Activated CD8-positive, alpha-beta T cell treated with anti-CD3 and anti-CD28 coated beads, Interleukin-2, amount 10 ng/mL, durations not matched to agents 7 days and 5 days (primary cell): ENCODE measurements at places on chromosomes 12 and 14. TPM values are rescaled to one million over a fixed set of nuclear protein-coding genes. Genes with fewer than 3 reads are reported as not detected.

PLEKHG7 gene
- total RNA-seq: not detected

RTL1 gene
- not detected for total RNA-seq

HOXC11 gene
- not detected for total RNA-seq

TC2N gene
- total RNA-seq: 119 TPM

KRT6C gene
- total RNA-seq: not detected

TTC7B gene
- total RNA-seq: 6.8 TPM

SLC35F4 gene
- not detected for total RNA-seq

FAM181A gene
- total RNA-seq: not detected

KLRC1 gene
- 4.9 TPM for total RNA-seq

TTC9 gene
- total RNA-seq: 13.9 TPM

GPHN gene
- total RNA-seq: 14.4 TPM

SERPINA9 gene
- total RNA-seq: not detected

STAC3 gene
- total RNA-seq: 7.5 TPM

DNA sequence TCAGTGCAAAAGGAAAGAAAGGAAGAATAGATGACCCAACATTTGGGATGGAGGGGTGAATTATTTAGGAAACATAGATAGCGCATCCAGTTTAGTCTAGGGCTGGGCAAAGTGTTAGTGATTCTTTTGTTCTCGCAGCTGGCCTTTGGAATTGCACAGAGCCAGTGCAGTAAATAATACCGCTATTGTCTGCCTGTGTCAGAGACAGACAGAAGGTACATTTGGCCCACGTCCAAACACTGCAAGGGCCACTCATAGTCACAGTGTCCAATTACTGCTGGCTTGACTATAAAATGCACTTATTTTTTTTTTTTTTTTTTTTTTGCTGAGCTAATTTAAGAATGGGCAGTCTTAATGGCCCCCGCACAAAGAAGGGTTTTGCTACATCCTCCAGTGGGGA lies 638.6 kb downstream of the BCL11B start:
- DNase-seq: no peak

- DNase-seq: no peak
These were observed 23.9 kb downstream of the FERMT2 start for GRCh38 chr14:52926953-52927352.

DNA sequence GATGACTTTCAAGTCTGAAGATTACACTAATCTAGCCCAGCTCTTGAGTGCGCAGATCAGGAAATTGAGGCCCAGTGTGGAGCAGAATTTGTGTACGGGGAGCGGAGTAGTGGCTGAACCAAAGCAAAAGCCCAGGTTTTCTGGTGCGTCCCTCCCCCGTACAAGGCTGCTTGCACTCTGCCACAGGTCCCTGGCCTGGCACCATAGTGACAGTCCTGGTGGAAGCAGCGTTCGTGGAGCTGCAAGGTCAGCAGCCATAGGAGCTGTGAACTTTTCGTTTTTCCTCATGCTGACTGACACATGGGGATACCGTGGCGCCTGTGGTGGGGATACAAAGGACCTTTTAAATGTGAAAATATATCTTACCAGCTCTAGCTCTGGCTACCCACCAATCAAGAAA lies 1.7 kb downstream of the EVL start:
- DNase-seq: peak; percentile 49

DNA sequence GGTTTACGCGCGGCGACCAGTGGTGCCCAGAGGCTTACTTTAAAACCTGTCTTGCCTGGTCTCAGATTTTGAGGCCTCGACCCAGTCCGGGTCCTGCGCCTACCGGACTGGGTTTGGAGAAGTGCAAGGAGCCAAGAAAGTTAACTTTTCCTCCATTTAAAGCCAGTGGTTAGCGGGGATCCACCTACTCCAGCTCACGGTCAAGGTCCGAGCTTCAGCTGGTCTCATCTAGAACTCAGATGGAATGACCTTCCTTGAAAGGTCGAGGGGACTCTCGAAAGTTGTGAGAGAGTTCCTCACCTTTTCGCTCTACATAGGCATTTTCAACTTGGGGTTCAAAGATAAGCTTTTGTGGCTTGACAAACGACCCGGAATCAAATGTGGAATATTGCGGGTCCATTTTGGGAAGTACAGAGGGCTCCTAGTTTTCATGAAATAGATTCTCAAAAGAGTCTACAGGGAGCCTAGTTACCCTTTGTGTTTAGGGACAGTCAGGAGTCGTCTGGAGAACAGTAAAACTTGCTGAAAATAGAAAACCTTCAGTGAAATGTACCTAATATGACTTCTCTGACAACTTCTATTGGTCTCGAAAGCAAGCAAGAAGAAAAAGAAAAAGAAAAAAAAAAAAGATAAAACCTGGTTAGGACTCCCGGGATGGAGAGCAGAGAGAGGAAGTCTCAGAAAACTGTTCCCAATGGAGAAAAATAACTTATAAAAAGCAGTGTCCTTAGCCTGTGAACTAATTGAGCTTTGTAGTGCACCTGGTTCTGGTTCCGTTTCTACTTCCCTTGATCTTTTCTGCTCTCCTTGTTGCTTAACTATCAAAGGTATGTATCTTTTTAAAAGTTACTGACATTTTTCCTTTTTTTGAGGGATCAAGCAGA lies 1.4 kb downstream of the KCNMB4 start:
- no peak for DNase-seq

DNA sequence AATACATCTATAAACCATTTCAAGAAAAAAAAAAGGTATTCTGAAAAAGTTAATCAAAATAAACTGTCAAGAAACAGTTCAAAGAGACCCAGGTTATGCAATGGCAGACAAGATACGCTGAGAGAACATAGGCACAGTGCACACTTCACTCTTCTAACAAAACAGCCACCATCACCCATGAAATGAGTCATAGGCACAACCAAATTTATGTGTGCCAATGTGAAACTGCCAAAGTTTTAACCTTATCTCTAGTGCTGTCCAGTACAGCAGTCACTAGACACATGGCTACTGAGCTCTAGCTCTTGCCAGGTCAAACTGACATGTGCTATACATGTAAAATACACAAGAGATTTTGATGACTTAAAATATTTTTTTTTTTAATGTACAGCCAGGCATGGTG lies 1.4 kb downstream of the CEP128 start:
- no peak for DNase-seq

GRCh38 chr14:31717294-31718085 lies 156.3 kb downstream of the NUBPL start:
- DNase-seq: no peak

GRCh38 chr12:737122-737739 lies 15.1 kb upstream of the WNK1 start:
- no peak for DNase-seq

GRCh38 chr14:57060276-57060955 lies 208.3 kb downstream of the EXOC5 start:
- DNase-seq: no peak

GRCh38 chr12:109870648-109871047 lies 9.7 kb downstream of the GLTP start:
- no peak for DNase-seq

DNA sequence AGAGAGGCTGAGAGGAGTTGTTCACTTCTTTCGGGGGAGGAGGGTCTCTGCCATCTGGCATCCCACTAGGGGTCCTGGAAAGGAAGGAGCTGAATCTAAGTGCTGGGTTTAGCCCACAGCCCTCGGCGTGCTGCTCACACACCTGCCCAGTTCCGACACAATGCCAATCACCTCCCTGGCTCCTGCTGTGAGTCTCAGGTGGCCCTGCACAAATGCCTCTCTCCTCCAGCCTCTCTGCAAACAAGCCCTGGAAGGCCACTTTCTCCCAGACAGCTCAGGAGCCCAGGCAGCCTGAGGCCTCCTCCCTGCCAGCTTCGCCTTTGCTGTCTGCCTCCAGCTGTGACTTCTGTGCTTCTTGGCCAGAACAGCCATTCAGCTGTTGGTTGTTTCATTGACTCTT lies 51.2 kb downstream of the SMIM41 start:
- no peak for DNase-seq

DNA sequence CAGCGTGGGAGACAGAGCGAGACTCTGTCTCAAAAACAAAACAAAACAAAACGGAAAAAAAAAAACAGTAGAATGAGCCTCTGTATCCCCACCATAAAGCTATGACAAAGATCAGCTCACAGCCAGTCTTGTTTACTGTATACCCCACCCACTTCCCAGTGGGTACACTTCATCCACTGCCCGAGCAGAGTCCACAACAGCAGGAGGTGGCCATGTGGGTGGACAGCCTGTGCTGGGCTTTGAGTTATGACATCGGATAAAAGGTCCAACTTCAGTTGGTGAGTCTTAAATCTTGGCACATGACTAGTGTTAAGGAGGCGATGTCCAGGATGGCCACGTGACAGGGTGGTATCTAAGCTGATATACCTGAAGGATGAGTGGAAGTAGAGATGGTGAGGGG lies 34.8 kb upstream of the MAPKAPK5 start:
- DNase-seq: no peak

GRCh38 chr14:90453401-90453951 lies 56.6 kb downstream of the CALM1 start:
- no peak for DNase-seq

GRCh38 chr12:53701518-53702264 lies 25.6 kb downstream of the CALCOCO1 start:
- DNase-seq: peak; percentile 78

GRCh38 chr14:61839507-61839906 lies 77.3 kb downstream of the SNAPC1 start:
- DNase-seq: no peak

DNA sequence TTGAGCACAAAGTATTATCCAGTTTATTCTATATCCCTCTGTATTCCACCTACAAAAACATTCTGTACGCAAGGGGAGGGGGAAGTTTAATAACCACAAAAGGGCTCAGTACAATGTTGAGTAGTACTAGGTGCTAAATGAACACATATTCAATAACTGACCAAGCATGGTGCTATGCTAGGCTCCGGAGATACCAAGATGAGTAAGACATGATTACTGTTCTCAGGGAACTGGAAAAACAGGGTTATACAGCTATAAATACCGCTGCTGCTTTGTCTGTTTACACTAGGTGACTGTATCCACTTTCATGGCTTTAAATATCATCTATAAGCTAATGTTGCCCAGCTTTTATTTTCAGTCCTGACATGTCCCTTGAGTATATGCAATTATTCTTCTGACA lies 135.8 kb downstream of the INSM2 start:
- no peak for DNase-seq

DNA sequence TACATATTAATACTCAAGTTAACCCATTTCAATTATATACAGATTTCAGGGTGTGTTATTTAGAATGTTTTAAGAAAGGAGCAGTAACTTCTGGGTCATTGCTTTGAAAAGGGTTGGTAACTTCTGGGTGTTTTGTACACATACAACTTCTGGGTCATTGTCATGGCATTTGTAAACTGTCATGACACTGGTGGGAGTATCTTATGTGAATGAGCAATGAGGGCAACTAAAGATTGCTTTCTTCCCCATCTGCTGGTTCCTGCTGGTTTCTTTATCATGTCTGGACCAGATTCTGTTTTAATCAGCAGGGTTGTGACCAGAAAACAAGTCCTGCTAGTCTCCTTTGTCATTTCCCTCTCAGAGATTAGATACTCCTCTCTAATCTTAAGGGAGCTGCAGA lies 713.3 kb downstream of the LRFN5 start:
- DNase-seq: no peak

DNA sequence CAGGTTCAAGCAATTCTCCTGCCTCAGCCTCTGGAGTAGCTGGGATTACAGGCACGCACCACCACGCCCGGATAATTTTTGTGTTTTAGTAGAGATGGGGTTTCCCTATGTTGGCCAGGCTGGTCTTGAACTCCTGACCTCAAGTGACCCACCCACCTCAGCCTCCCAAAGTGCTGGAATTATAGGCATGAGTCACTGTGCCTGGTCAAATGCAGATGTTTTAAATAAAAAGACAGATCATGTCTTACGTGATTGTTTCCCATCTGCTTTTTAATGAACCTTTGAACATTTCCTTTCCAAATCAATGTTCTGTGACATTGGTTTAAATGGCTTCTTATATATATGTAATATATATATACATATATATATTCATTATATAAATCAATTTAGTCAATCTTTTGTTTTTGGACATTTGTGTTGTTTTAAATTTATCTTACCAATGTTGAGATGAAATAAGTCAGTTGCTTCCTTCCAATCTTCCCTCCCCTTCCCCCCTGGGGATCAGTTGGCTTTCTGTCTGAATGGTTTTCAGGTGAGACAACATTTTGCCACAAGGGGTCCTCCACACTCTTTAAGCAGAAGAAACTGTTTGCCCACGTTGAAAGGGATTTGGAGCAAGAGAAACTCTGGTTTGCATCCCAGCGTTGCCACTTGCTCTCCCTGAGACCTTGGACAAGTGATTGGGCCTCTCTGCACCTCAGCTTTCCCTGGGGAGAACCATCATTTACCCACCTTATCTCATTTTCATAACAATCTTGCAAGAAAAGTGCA lies 47.6 kb upstream of the RBM19 start:
- no peak for DNase-seq

DNA sequence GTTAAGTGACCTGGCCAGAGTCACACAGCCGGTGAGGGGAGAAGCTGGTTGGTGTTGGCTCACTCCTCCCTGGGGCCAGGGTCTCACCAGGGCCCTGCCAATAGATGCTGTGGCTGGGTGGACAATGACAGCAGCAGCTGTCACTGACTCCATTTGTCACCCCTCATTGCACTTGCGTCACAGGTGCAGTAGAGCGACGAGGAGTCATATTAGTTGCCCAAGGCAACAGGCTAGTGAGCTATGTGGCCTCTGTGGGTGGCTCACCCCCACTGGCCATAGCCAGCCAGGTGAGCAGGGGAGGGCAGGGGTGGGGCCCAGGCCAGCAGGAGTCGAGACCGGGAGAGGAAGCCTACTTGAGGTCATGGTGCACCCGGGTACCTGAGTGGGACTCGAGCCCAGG lies 9.7 kb downstream of the SLC25A47 start:
- DNase-seq: no peak

DNA sequence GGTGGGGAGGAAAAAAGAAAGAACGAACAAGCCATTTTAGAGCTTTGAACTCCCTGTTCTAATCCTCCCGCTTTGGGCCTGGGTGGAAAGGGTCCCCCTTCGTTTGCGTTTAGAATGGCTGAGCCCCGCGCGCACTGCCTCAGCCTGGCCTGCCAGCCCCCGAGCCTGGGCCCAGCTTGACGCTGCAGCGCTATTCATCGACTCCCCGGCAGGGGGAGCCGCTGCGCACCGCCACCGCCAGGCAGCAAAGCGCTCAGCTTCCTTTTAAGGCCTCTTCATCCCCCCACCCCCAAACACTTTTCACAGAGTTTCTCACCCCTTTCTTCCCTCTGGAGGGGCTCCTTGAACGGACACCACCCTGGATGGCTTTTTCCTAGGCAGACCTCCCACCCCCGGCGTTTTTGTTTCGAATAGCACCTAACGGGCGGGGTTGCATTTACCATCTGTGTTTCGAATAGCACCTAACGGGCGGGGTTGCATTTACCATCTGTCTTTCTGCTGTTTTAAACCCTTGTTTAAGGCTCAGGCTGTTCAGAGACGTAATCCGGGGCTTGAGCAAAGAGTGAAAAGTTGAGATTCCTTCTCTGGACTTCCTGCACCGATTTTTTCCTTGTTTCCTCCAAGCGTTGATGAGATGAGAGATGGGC lies 56.4 kb upstream of the PIWIL1 start:
- DNase-seq: peak; percentile 52

GRCh38 chr12:28879379-28879778 lies 269.7 kb upstream of the FAR2 start:
- DNase-seq: no peak
